ENCODE measurements at places on chromosomes 13 and 19.

DNA sequence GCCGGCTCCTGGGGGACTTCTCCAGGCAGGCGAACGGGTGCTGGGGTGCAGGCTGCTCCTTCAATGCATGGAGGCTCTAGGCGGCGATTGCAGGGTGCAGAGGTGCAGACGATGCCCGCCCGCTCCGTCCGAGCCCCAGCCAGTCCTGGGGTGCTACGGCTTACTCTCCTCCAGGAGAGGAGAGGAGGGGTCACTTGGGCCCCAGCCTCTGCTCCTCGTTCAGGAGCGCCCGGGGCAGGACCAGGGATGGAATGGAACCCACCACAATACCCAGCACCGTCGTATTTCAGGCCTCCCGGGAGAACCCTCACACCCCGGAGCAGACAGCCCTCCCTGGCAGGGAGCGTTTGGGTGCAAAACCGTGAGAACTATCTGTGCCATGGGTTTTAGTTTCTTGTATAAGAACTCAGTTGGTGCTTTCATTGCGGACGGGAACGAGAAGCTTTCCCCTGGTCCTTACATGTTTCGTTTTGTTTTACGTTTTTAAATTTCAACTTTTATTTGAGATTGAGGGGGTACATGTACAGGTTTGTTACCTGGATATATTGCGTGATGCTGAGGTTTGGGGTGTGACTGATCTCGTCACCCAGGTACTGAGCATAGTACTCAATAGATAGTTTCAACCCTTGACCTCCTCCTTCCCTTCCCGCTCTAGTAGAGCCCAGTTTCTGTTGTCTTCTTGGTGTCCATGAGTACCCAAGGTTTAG, 46.8 kb downstream of the ARHGEF18 start:
- no peak for DNase-seq

DNA sequence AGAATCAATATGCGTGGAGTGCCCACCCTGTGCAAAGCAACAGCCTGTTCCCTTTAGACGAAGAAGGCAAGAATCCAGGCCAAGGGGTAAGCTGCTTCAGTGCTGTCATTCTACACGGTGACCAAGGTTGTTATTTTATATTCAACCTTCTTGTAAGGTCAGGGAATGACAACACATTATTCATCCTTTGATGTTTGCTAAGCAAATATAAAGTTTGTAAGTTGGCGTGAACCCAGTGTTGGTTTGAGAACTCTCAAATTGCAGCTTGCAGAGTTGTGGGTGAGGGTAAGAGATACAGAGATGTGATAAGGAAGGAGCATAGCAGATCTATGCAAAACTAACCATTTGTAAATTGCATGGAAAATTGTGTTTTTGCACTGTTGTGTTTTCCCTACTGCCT, 436.7 kb downstream of the FGF9 start:
- DNase-seq = no peak

DNA sequence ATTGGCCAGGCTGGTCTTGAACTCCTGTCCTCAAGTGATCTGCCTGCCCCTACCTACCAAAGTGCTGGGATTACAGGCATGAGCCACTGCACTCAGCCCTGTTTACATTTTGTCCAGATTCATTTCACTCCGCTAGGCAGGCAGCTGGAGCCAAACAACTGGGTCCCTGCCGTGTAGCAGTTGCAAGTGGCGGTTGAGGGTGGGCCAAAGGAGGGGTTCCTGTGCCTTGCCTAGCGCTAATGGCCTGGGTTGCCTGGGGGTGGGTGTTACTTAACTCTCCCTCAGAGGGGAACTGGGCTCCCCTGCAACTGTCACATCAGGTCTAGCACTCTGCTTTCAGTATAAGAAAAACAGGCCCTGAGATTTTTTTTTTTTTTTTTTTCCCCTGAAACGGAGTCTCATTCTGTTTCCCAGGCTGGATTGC, 7.4 kb downstream of the ACP5 start:
- DNase-seq = no peak

DNA sequence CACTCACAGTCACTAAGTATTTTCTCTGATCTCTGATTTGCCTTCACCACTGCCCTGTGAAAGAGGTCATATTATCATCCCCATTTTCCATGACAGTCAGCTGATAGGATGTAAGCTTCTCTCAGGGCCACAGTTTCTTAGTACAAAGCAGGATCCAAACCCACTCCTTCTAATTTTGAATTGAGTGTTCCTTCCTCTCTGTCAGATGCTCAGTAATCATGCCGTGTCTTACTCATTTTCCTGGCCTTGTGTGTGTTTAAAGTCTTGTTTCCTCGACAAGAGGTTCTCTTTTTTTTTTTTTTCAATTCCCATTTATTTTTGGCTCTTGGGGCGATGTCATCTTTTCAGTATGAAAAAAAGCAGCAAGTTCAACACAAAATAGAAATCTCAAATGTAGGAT, 72.3 kb downstream of the NAA16 start:
- DNase-seq = no peak

DNA sequence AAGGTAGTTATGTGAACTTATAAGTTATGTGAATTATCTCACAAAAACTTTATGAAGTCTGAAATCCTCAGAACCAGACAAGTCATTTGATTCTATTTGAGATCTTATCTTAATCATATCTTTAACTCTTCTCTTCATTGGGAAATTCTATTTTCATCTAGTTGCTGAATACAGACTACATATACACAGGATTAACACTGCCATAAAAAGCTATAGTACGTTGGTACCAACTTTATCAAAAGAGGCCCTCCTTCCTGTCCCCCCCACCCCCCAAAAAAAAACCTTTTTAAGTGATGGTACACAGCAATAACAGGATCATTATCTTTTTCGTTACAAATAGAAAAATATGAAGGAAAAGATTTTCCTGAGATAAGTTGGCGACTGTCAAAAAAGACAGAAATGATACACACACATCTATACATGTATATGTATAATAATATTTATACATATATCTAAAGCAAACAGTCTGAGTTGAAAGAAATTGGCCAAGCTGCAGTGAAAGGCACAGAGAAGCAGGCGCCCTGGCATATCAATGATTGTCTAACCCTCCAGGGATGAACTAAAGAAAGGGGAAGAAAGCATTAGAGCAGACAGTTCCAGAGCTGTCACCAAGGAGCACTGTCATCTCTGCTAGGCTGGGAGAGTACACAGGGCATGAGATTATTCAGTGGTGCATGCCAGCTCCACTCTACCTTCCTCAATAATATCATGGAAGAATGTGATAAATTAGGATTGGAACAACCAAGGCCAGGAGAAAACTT, 116.7 kb downstream of the KLF12 start:
- DNase-seq = no peak

- DNase-seq = no peak
These were observed 23.3 kb downstream of the UFM1 start for GRCh38 chr13:38372820-38373383.

DNA sequence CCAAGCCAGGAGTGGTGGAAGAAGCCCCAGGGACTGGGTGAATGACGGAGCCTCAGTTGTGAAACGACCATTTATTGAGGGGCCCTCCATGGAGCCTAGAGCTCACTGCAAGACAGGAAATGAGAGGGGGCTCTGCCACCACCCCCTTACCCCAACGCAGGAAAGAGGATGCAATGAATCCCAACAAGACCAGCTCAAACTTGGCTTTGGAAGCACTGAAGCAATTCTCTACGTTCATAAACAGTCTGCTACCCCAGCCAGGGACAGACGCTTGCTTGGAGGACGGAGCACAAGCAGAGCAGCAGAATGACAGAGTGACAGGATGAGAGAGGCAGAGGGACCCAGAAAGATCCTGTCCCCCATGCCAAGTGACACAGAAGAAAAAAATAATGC, 1.0 kb downstream of the PRKACA start:
- no peak for DNase-seq

GRCh38 chr13:35499676-35500075, 23.2 kb upstream of the MAB21L1 start:
- no peak for DNase-seq

- DNase-seq = no peak
These were observed 171.7 kb upstream of the KLF12 start for GRCh38 chr13:74305876-74306275.

DNA sequence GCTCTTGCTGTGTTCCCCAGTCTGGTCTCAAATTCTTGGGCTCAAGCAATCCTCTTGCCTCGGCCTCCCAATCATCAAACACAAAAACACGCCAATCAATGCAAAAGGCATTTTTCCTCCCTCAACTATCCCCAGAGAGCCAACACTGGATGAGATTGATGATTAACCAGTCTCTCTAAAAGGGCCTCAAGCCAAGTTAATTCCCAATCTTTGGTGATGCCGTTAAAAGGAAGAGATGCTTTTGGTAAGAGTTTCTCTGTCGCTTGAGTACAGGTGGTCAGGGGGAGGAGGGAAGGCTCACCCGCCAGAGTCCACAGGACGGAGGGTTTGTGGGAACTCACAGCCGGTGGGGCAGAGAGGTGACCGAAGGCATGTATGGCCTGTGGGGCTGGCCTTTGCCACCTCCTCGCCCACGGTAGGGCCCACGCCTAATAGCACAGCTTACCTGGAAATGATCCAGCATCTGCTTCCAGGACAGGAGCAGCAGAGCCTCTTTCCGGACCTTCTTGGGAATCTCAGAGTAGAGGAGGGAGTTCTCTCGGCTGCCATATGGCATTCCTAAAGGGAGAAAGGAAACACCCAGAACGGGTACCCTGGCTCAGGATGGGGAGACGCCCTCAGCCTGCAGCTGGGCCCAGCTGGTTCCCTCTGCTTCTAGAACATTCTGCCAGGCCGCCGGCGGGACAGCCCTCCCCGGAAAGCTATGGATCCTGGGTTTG, 18.1 kb downstream of the DPP9 start:
- no peak for DNase-seq

GRCh38 chr19:12994701-12995595, at the start of gene NFIX:
NFIX (plus strand) TSS chr19:12995475; CDS start chr19:12995838, 363 bp downstream.
- peak; percentile 36 for DNase-seq

DNA sequence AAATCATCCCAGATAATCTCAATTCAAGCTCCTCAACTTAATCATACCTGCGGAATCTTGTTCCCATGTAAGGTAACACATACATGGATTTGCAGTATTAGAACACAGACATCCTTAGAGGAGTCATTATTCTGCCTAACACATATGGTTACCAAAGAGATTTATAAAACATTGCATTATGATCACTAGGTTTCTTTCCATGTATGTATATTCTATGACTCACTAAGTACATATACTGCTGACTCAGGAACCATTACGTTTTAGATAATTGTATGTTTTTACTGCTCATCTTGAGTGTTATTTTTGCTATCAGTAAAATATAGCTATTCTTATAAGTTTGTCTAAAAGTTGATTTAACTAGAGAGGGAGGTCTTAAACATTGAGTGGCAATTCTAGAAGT, 182.9 kb downstream of the SLITRK6 start:
- DNase-seq = no peak

- DNase-seq = no peak
These were observed 593 bp downstream of the ATG4D start for GRCh38 chr19:10544242-10544752.

GRCh38 chr13:54078271-54078870, 1049.8 kb downstream of the OLFM4 start:
- DNase-seq = no peak

DNA sequence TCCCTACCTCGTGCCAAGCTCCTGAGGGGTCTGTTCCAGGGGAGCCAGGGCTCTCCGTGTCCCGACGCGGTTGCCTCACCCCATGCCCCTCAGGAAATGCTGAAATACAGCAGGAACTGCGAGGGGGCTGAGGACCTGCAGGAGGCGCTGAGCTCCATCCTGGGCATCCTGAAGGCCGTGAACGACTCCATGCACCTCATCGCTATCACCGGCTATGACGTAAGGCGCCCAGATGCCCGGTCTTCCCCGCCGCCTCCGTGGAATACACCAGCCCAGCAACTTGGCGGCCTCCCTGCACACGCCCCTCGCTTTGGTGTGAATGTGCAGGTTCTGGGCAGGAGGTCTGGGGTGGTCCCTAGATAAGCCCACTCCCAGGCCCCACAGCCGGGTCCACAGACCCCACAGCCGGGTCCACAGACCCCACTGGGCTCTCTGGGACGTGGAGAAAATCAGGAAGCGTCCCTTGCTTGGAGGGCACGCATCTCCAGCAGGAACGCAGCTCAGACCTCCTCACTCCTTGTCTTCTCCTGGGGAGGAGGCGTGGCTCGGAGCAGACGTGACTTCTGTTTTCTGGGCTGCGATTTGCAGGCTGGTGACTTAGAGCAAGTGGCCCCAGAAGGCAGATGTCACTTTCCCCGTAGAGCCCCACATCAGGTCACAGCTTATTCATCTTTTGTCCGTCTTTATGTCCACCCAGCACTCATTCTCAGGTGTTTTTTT, 19.4 kb upstream of the F7 start:
- no peak for DNase-seq

- no peak for DNase-seq
These were observed 27.4 kb upstream of the CEBPA start for GRCh38 chr19:33329736-33330135.

DNA sequence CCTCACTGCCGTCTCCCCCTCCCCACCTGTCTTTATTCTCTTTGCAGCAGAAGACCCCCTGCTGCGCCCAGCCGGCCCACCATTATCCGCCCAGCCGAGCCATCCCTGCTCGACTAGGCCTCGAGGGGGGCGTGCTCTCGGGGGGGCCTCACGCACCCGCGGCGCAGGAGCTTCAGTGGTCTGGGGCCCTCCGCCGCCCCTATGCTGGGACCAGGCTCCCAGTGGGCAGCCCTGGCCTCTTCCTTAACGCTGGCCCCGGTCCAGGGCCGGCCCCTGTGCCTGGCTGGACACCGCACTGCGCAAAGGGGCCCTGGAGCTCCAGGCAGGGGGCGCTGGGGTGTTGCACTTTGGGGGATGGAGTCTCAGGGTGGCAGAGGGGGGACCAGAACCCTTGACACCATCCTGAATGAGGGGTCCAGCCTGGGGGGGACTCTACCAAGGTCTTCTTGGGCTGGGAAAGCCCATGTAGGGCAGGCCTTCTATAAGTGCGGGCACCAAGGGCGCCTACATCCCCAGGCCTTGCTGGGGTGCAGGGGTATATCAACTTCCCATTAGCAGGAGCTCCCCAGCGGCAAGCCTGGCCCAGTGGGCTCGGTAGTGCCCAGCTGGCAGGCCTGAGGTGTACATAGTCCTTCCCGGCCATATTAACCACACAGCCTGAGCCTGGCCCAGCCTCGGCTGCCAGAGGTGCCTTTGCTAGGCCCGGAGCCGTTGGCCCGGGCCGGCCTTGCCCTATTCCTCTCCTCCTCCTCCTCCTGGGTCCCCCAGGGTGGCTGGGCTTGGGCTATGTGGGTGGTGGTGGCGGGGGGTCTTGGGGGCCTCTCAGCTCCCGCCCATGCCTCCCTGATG, 4.9 kb downstream of the TMED1 start:
- no peak for DNase-seq

DNA sequence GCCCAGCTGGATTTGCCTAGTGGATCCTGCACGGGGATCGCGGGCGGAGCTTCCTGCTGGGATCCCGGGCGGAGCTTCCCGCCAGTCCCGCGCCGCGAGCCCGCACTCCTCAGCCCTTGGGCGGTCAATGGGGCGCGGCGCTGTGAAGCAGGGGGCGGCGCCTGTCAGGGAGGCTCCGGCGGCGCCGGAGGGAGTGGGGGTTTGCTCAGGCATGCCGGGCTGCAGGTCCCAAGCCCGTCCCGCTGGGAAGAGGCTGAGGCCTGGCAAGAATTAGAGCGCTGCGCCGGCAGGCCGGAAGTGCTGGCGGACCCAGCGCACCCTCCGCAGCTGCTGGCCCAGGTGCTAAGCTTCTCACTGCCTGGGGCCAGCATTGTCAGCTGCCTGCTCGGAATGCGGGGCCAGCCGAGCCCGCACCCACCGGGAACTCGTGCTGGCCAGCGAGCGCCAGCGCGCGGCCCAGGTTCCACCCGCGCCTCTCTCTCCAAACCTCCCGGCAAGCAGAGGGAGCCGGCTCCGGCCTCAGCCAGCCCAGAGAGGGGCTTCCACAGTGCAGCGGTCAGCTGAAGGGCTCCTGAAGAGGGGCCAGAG, 119.6 kb downstream of the PRR20E start:
- DNase-seq = no peak

Data from T-helper 2 cell (primary cell).